ENCODE measurements at places on chromosomes 2 and 18. TPM values are rescaled to one million over a fixed set of nuclear protein-coding genes. Genes with fewer than 3 reads are reported as not detected.

- no peak for DNase-seq
These were observed 69.0 kb downstream of the ST6GAL2 start for GRCh38 chr2:106816974-106817373.

The LIMS4 gene
- 3.3 TPM for total RNA-seq

The MCFD2 gene
- 31.4 TPM for total RNA-seq

DNA sequence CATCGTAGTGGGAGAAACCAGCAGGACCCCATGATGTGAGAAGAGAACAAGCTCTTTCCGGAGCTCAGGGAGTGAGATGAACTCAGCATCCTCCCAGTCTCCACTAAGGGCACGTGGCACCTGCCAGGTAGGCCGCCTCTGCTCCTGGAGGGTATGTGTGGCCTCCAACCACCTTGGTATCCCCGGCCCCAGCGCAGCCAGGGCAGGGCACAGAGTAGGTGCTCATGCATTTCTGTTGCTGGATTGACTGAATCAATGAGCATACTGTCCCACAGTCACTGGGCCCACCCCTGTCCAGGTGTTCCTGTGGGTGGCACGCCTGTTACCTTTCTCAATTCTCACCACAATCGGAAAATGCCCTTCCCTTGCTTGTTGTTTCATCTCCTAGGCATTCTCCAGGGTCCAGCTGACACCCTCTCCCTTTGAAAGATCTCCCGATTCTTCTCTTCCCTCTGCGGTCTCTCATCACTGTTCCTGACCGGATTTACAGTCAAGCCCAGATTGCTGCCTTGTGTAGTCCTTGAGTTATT lies 138.5 kb upstream of the SMAD2 start:
- no peak for DNase-seq

- no peak for DNase-seq
These were observed 5.3 kb downstream of the TOGARAM2 start for GRCh38 chr2:28986429-28986828.

DNA sequence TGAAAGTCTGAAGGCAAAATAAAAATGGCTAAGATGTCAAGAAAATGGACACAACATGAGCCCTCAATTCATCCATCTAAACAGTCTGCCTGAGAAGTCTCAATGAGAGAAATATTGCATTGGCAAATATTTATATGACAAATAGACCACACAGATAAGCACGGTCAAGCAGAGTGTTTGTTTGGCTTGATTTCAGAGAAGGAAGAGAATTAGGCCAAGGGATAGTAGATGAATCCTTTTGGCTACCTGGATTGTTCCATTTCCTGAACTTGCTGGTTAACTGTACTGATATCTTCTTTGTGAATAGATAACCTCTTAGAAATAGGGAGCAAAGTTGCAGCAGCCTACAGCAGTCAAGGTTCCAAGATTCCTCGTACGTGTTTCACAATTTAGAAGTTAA lies 129.6 kb downstream of the RBMS1 start:
- DNase-seq, result no peak

The REG1B gene
- not detected for total RNA-seq

DNA sequence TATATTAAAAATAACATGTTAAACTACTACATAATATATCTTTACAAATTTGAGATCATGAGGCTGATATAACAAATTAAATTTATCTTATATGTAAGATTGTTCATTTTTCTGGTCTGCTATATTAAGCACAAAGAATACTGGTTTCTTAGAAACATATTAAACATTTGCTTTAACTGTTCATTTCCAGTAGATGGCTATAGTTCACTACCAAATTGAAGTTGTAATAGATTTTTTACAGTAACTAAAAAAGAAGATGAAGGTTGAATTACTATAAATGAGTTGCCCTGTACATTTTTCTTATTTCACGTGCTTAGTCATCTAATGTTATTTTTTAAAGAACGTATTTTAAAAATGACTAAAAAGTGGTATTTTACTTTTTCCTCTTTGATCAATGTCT lies 57.0 kb downstream of the ZNF407 start:
- DNase-seq, result no peak

The CHPF gene
- total RNA-seq, result 19.9 TPM

The HJURP gene
- total RNA-seq, result 102 TPM

The MARCHF4 gene
- total RNA-seq, result not detected

The SULT1C4 gene
- not detected for total RNA-seq

The DUSP2 gene
- total RNA-seq, result 522 TPM

GRCh38 chr2:27627963-27628766 lies 647 bp downstream of the CCDC121 start:
- peak; percentile 25 for DNase-seq

The LCT gene
- total RNA-seq, result 0.02 TPM

DNA sequence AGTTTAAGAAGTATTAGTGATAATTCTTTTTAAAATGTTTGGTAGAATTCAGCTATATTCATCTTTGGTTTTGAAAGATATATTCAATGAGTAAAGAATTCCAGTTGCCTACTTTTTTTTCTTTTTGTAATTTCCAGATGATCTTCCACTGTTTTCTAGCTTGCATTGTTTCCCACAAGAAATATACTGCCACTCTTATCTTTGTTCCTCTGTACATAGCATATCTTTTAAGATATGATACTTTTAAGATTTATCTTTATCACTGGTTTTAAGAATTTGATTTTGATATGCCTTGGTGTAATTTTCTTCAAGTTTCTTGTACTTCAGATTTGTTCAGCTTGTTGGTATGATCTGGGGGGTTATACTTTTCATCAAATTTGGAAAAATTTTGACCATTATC lies 374.4 kb downstream of the PLCL1 start:
- DNase-seq, result no peak

The TCF23 gene
- total RNA-seq, result not detected

- DNase-seq, result peak; percentile 72
These were observed 96.2 kb upstream of the SNTG2 start for GRCh38 chr2:854460-854859.

GRCh38 chr2:88831792-88832248 lies 140.3 kb downstream of the RPIA start:
- DNase-seq, result peak; percentile 67

The DES gene
- not detected for total RNA-seq

- no peak for DNase-seq
These were observed 75.4 kb downstream of the SP110 start for GRCh38 chr2:230144355-230144754.

DNA sequence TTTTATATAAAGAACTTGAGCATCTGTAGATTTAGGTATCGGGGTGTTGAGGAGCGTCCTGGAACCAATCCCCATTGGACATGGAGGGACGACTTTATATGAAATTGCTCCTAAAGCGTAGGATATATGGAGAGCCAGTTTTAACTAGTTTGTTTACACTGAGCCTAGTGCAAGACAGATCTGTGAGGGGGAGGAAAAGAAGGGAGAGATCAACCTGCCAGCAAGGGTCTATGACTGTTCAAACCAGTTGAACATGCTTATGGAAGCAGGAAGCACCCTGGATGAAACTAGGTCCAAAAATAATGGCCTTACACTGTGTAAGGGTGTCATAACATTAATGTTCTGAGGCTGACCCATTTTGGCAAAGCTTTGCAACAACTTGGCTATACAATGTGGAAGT lies 34.0 kb upstream of the SLC40A1 start:
- no peak for DNase-seq

DNA sequence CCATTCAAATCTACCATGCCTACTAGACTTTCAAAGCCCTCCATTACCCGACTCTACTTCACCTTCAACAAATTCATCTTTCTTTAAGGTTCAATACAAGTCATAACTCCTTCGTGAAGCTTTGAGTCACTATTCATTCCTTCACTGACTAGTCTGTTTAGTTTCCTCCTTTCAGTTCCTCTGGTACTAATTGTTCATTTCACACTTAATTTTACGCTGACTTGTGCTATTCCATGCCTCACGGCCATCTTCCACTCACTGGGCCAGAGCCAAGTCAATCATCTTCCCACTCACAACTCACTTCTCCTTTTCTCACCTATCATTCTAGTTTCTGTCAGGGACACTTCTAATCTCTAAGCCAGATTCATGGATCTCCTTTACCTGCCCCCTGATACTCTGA lies 136.2 kb downstream of the MTX2 start:
- no peak for DNase-seq

The CEBPZOS gene
- 29.3 TPM for total RNA-seq

GRCh38 chr18:13141209-13141608 lies 77.4 kb upstream of the LDLRAD4 start:
- DNase-seq, result no peak

GRCh38 chr2:186653511-186653910 lies 40.3 kb upstream of the FAM171B start:
- no peak for DNase-seq

- DNase-seq, result no peak
These were observed 267.6 kb upstream of the LYPD1 start for GRCh38 chr2:132937629-132938028.

- no peak for DNase-seq
These were observed 11.4 kb downstream of the RDH14 start for GRCh38 chr2:18549083-18549482.

The PSTPIP2 gene
- total RNA-seq, result 15.2 TPM

- no peak for DNase-seq
These were observed 1.2 kb upstream of the SRBD1 start for GRCh38 chr2:45612285-45612684.

DNA sequence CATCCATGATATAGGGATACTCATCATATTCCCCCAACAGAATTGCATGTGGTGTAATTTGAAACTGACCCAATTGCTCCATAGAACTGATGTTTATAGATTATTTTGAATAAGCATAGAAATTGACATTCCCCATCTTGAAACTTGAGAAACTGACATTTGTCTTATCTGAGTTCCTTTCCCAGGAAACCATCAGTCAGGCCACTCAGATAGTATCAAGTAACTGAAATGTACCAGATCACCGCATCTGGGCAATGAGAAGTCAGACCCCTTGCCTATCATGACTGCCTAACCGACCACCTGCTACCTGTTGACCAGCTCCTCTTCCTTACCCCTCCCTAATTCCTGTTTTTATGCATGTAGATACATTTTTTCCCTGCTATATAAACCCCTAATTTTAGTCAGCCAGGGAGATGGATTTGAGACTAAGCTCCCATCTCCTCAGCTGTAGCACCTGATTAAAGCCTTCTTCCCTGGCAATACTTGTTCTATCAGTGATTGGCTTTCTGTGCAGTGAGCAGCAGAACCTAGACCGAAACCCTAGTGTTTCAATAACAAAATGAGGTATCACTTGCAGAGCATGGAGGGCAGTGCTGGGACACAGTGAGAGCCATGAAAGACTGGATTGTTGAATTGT lies 274.5 kb downstream of the LPIN1 start:
- no peak for DNase-seq

DNA sequence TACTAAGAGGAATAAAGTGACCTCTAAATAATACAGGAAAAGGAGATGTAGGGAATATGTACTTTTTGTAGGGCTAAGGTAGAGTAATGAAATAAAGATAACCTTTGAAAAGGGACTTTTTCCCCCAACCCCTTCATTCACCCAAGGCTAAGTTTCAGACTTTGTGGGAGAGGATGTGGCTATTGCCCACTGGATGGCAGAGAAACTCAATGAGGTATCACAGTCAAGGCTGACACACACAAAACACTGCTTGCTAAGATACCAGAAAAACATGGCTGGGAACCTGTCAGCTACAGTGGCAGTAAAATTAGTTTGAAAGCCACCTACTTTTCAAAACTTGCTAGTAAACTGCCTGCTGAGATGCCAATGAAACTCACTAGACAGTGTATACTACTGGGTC lies 158.8 kb upstream of the WDSUB1 start:
- DNase-seq, result no peak

DNA sequence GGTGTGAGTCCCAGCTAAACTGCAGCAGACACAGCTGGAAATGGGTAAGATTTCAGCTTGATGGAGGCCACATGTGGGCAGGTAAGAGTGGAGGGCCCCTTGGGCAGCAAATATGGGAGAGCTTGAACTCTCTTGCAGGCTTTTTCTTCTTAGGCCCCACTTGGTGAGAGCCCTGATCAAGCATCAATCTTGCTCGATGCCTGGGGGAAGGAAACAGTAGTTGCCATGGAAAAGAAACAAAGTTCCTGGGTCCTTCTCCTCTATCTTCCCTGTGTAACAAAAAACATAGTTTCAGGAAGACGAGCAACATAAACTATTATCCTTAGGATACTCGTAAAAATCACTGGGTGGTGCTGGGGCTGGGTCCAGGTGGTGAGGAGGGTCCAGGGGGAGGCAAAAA lies 42.9 kb downstream of the KIAA1328 start:
- no peak for DNase-seq

The ASB18 gene
- total RNA-seq, result not detected

The PRKAG3 gene
- total RNA-seq, result not detected

DNA sequence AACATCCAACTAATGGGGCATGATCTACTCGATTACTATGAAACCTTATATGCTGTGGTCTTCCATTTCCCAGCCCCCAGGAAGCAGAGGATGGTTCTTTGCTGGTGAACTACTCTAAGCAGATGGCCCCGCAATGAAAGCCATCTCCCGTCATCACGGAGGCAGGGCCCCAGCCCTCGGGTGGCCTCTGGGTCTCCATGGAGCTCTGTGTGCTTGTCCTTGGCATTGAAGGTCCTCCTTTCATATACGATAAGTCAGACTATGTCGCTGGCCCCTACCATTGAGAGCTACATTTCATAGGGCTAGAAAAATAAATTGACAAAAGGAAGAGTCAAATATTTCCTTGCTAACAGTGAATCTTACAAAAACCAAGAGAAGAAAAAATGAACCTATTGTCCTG lies 416.8 kb downstream of the CMPK2 start:
- no peak for DNase-seq

The HSPD1 gene
- 839 TPM for total RNA-seq

- peak; percentile 69 for DNase-seq
These were observed 10.8 kb upstream of the TAF4B start for GRCh38 chr18:26215247-26215970.

The CNOT11 gene
- 56.2 TPM for total RNA-seq

The C1QL2 gene
- total RNA-seq, result not detected

The SEH1L gene
- total RNA-seq, result 92.5 TPM

GRCh38 chr2:196544906-196545433 lies 94.5 kb upstream of the CCDC150 start:
- no peak for DNase-seq

DNA sequence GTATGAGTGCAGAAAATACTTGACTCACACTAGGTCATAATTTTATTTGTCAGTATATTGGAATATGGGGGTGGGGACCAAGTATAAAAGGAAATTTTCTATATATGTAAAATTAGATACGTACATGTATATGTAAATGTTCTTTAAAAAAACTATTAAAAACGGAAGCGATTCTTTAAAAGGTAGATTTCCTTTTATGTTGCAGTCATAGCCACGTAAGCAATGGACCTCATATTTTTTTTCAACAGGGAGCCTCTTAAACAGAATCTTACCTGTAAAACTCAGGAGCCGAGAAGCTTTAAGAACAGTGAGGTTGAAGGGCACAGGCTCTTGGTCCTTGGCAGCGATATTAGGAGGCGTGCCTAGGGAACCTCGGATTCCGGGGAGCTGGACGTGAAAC lies 3.3 kb downstream of the RHBDD1 start:
- no peak for DNase-seq

DNA sequence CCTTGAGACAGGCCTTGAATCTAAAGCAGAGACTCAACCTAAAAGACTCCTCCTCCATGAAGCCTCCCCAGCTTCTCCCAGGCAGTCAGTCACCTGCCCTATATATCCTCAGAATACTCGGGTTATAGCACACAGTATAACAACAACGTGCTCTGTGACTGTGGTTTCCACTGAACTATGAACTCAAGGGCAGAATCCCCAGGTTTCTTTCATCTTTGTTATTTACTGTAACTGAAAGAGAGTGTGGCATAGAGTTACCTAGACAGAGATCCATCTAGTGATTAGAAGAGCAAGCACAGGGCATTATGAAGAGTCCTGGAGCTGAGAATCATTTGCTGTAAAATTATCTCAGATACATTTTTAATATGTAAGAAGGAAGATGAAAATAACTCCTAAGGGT lies 281.6 kb upstream of the ZNF521 start:
- no peak for DNase-seq

- DNase-seq, result no peak
These were observed 127.7 kb downstream of the RNF152 start for GRCh38 chr18:61765097-61765496.
